8988T (cell line): ENCODE measurements at places on chromosomes 6 and 20.

GRCh38 chr6:25434921-25435320 is 155.7 kb downstream of the CARMIL1 start:
- DNase-seq, result no peak

DNA sequence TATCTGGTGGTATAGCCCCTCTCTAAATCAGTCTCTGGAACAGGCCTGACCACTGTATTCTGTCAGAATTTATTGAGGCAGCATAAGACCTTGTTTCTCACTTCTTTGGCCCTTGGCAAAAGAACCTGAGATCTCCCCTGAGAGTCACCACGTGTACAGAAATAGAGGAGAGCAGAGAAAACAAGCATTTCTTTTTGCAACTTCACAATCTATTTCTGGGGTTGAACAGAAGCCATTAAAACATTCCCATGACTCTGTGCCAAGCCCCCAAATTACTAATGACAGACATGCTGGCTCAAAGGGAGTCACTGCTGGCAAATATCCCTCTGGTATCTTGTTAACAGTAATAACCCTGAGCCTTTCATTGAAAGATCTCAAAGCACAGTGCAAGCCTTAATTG is 395.3 kb downstream of the MAFB start:
- no peak for DNase-seq

GRCh38 chr6:53878808-53879207 is 84.0 kb downstream of the LRRC1 start:
- DNase-seq, result no peak

GRCh38 chr20:57650756-57651483 is 30.7 kb upstream of the ZBP1 start:
- no peak for DNase-seq

GRCh38 chr6:169853196-169854082 is 102.0 kb downstream of the ERMARD start:
- no peak for DNase-seq

DNA sequence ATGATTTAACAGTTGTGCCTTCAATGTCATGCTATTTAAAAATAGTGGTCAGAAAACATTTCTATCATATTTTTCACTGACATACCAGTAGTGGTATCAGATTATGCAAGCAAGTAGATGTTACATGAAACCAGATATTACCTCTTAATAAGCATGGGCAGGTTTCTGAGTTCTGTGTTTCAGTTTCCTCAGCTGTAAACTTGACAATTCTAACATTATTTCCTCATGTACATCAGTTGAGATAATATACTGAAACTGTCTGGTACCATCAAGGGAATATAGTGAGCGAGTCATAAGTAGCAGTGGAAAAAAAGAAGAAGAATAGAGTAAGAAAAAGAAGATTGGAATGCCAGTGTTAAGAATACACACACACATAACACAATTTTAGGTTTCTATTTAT is 477.9 kb upstream of the MANEA start:
- DNase-seq, result no peak

- DNase-seq, result no peak
These were observed 104.8 kb downstream of the ARID1B start for GRCh38 chr6:156881687-156882629.
